Forelimb muscle (tissue), 1 donor: ENCODE measurements at places on chromosomes 2 and 18.

DNA sequence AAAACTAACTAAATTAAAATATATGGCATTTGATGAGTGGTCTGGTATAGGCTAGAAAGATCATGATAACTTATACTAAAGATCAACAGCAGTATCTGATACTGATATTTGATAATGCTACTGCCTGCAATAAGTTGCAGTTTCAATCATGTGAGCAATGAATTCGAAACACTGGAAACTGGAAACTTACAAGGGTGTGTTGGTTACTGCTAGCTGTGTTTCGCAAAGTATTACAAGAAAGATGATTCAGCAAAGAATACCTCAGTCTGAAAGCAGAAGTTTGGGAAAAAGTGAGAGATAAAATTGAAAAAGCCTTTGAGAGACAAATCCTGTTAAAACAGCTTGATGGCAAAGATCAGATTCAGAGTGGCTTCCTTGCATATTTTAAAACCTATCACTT lies 294.5 kb downstream of the CCDC178 start:
- no peak for DNase-seq

DNA sequence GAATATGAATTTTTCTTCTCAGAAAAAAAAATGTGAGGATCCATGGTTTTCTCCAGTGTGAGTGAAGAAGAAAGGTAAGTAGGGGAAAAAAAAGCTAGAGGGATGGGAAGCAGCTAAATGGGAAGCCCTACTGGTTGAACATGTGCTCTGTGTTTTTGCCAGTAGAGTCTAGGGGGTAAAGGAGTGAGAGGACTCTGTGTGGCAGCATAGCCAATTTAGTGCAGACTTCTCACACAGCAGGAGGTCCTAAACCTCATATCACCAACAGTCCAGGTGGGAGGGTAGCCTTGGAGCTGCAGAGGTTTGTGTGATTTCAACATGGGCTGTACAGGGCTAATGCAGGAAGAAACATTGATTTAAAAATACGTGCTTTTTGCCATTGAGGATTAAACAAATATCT lies 334.5 kb upstream of the SPHKAP start:
- DNase-seq, result no peak

DNA sequence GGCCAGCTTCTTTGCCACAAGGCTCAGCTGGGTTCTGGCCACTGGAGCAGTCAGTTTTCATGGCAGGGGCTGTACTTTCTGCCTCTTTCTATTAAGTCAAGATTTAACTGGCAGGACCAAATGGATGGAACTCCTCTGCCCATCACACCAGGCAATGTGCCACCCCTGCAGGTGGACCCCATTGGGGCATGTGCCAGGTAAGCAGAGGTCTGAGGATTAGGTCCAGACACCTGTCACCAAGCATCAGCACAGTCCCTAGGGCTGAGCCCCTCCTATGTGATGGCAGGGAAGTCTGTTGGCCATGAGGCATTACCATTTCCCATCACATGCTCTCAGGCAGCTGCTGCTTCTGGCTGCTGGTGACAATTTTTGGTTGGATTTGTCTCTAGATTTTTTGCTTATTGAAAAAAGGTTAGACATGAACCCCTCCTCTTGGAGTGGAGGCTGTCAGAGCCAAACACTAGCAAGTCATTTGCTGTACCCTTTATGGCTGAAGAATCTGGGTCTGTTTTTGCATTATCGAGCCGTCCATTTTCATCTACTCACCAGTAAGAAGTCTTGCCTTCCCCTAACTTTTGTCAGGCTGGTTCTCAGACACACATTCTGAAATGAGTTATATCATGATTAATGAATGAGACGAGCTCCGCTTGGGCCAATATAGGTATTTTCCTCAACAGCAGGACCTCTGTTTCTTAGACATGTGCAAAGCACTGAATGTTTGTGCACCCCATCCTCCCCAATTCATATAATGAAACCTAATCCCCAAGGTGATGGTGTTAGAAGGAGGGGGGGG lies 328.0 kb downstream of the TSN start:
- DNase-seq, result no peak

DNA sequence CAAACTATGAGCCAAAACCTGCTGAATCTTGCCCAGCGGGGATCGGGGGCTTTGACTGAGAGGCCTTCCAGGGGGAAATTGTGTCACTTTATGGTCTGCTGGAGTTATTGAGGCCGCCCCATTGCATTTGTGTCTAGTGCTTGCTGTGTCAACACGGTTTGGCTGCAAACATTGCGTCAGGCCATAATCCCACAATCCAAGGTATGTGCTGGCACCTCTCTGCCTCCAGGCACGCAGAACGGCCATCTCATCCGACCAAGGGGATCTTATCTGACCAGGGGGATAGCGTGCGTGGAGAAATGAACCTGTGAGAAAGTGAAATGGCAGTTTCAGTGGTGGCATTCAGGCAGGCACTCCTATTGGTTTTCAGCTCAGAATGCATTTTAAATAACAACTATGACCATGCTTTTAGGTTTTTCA lies 18.1 kb upstream of the LYPD6B start:
- DNase-seq, result no peak

DNA sequence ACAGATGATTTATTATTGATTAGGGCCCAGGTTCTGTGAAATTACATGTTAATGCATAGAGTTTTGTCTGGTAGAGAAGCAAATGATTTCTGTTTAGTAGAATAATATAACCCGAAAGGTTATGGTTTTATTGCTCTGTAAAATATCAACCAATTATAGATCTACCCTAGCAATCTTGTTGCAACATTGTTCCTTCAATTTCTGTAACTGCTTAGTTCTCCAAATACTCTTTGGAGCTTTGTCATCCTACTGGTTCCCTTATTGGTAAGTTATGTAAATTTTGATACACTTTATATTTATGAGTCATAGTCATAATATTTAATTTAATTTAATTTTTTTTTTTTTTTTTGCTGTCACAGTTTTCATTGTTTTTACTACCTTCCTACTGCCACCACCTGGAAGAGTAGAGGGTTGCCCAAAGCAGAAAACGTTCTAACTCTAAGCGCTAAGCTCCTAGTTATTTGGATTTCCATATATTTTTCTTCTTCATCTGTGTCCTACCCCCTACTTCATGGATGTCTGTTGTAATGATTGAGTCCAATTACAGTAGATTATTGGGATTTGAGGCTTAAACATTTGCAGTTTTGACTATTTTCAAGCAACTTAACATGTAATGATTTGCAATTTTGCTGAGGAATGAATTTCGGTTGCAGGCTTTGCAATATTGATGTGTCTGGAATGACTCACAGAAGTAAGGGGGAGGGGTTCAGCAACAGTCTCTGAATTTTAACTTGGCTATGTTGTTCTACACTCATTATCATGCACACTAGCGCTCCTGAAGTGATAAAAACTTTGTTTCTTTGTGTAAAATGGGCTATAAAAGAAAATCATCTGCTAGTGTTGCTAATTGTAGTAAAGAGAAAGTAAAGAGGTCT lies 51.1 kb downstream of the NABP1 start:
- DNase-seq, result no peak

DNA sequence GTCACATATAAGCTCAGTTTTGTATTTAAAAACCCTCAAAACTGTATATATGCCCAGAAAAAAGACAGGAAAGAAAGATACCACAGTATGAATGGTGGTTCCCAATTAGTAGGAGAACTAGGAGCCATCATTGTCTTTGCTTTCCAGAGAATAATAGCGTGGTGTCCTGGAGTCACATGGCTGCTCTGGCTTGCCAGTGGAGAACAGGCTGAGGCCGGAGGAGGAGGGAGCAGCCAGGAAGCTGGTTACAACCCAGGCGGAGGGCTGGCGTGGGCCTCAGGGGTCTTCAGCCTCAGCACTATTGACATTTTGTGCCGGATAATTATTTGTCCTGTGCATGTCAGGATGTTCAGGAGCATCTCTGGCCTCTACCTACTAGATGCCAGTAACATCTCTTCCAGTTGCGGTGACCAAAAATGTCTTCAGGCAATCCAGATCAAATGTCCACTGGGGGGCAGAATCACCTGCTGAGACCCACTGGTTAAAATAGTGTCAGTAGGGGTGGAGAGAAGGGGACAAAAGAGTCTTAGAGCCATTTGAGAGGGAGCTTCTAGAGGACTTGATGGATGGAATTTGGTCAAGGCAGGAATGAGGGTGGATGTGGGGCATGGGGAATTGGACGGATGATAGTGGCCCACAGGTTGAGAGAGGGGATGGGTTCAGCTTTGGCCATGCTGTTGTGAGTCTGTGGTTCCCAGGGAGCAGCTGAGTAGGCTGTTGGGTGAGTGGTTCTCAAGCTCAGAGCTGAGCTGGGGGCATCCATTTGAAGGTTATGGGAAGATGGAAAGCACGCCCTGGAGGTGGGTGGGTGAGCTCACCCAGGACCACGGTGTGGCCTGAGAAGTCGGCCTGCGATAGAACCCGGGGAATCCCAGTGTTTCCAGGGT lies 144.9 kb downstream of the AGAP1 start:
- no peak for DNase-seq

- DNase-seq, result no peak
Measured at GRCh38 chr18:12393998-12394397, 13.7 kb upstream of the PRELID3A start.

DNA sequence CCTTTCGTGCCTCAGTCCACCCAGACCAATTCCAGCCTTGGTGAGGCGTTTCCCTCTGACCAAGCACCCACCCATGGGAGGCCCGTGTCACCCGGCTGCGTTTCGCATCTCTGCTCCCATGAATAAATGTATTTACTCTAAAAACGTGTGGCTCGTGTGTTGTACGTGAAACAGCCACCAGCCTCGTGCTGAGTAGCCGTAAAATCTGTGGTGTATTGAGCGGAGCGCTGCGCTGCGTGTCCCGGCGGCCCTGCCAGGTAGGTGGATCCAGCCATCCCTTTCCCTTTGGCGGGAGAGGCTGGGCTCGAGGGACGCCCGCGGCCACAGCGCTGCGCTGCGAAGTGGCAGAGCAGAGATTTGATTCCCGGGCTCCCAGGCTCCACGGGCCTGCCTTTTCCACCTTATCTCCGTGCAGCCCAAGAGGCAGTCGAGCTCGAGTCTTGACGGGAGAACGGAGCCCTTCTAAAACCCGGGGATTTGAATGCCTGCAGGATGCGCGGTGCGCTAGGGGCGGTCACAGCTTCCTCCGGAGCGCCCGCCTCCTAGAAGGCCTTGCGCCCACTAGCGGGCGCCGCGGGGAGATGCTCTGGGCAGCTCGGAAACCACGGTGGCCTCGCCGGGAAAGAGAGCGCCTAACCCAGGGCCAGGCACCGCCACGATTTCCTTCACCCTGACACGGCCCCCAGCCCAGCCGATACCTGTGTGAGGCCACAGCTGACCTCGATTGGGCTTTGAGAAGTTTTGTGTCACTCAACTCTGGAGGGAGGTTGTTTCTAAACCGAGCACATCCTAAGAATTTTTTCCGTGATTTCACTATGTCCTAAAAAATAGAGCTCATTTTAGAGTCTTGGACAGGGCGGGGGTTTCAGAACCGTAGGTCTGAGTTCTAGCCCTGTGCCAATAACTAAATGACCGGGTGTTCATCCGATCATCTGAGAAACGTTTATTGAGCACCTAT lies 3.9 kb upstream of the PSMD1 start:
- DNase-seq, result peak; percentile 44

DNA sequence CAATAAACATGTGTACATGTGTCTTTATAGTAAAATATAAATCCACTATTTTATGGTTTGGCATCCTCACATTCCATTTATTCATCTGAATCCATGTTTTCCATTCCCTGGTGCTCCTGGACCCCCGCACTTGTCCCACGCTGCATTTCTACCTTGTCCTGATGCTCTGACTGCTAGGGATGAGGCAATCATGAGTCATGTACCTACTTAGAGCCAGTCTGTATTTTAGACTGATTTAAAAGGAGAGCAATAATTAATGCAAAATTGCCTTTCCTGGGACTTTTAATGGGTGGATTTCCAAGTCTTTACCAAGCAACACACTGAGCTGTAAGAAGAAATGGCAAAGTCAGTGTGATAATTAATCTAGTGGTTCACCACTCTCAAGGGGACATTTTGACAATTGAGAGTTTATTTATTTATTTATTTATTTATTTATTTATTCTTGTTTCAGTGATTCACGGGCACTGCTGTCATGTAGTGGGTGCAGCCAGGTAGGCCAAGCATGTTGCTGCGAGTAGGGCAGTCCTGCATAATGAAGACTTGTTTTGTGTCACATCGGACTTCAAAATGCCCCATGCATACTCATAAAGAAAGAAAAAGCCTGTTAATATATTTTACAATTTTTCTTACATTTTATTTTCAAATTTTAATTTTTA lies 419.3 kb upstream of the VWC2L start:
- DNase-seq, result no peak

- no peak for DNase-seq
Measured at GRCh38 chr2:173991856-173992588, 26.8 kb upstream of the SP3 start.

GRCh38 chr2:109376796-109377495 lies 236.8 kb downstream of the SEPTIN10 start:
- DNase-seq, result no peak

- DNase-seq, result no peak
Measured at GRCh38 chr18:64966667-64967066, 784.1 kb upstream of the CDH7 start.

DNA sequence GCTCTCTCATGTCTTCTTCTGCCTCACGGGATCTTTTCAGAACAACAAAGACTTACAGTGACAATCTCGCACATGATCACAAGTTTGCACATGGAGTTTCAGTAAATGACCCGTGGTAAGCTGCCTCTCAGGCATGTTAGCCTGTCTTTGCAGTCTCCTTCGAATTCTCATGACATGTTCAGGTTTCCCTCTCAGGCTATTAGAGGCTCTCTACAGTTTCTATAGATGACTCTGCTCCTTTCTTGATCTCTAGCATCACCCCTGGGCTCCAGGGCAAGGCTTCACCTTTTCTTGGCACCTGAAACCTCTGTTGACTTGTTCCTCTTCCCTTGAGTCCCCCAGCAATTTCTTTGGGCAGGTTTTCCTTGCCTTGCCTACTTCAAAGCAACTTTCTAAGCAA lies 23.0 kb downstream of the MPP4 start:
- no peak for DNase-seq

GRCh38 chr2:164024396-164024795 lies 288.6 kb upstream of the FIGN start:
- no peak for DNase-seq

DNA sequence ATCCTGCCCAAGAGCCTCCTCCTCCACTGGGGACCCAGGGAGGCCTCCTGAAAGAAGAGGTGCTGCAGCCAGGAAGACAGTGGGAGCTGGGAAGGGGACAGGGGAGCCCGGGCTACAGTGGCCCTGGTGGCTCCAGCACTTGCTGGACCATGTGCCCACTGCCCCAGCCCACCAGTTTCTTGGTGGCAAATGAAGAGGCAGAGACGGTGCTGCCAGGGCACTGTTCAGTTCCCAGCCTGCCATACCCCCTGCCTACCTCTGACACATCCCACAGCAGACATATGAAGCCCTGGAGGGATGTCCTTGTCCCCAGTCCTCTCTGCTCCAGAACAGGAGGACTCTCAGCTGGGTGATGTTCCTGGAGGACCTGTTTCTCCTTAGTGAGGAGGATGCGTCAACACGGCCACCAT lies 3.7 kb downstream of the RAMP1 start:
- no peak for DNase-seq
